Activated T-cell treated with anti-CD3 and anti-CD28 coated beads, Interleukin-2, amount 50 U/mL, for 24 hours (primary cell): ENCODE measurements at places on chromosomes 3 and 15.
A peak's percentile ranks its signal among the peaks of the same experiment; 100 is the strongest.

DNA sequence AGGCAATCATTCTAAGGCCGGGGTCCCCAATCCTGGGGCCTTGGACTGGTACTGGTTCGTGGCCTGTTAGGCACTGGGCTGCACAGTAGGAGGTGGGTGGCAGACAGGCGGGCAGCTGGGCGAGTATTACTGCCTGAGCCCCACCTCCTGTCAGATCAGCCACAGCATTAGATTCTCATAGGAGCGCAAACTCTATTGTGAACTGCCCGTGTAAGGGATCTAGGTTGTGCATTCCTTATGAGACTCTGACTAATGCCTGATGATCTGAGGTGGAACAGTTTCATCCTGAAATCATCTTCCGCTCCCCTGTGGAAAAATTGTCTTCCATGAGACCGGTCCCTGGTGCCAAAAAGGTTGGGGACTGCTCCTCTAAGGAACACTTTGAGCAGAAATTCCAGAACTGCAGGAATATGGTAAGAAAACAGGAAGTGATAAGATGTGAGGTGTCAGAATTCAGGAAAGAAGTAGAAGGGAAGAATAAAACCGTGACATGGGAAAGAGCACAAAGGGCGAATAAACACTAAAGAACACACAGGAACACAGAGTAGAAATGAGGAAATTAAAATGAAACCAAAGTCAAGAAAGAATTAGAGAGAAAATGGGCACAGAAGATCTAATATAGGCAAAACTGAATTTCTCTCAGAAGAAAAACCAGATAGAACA, 57.6 kb downstream of the PDCD6IP start:
- no peak for DNase-seq

GRCh38 chr3:115187149-115187757, 40.2 kb upstream of the ZBTB20 start:
- no peak for DNase-seq

DNA sequence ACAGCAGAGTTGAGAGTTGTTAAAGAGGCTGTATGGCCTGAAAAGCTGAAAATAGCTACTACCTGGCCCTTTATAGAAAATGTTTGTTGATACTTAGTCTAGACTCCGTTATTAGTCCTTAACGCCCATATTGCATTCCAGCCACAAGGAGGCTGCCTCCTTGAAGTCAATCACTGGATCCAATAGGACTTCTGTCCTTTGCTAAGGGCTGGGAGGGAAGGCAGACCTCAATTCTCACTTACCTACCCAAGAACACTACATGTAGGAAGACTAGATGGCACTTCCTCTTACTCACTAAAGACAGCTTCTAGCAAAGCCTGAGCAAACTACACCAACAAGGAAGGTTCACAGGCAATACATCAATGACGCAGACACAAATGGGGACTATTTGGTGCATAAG, 139.5 kb upstream of the HACD2 start:
- no peak for DNase-seq

DNA sequence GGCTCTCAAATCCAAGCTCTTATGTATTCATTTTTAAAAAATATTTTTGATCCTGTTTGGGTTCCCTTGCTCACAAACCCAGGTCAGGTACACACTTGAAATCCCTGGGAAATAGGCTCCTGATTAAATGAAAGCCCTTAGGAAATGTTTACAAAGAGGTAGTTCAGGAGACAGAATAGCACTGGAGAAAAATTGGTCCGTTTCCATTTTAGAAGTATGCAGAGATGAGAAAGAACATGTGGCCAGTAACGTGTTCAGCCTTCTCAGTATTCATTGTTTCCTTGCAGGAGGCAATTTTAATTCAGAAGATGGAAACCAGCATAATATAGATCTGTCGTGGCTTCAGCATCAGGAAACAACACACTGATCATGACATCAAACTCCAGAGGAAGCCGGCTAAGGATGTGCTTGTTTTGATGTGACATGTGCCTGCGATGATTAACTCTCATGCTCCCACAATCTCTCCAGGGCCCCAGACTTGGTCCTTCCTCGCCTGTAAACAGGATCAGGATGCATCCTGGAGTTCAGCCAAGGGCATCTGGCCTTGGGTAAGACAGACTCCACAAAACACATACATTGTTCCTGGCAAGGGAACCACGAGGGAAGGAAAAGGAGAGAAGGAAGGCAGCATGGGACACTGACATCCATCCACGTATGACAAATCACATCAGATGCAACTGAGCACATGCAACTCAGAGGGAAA, 350.5 kb upstream of the THBS1 start:
- no peak for DNase-seq

DNA sequence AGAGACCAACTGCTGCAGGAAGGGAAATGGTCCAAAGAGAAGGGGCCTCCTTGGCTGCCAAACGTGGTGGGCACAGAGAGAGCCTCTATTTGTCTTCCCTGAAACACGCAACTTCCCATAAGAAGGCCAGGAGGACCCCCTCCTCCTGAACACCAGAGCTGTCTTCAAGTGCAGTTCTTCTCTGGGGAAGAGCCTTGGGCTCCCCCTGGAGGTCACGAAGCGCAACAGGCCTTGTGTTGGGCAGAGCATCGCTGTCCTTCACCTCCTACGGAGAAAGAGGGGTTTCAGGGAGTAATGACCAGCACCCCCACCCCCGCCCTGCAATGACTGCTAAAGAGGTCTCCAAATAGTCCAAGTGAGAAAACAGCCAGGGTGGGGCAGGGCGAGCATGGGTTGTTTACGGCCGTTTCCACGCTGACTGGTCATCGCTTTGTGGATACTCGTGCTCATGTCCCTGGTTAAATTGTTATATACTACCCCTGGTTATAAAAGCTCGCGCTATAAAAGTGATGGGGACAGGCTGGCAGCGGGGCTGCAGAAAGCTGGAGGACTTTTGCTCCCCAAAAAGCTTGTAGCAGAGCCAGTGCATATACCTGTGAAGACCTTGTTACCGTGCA, 397.5 kb upstream of the ATP10A start:
- peak; percentile 38 for DNase-seq
